ENCODE measurements at places on chromosomes 7 and 10. TPM values are rescaled to one million over a fixed set of nuclear protein-coding genes. Genes with fewer than 3 reads are reported as not detected.

GRCh38 chr7:93016681-93017381 is 100.9 kb downstream of the SAMD9 start:
- no peak for DNase-seq

DNA sequence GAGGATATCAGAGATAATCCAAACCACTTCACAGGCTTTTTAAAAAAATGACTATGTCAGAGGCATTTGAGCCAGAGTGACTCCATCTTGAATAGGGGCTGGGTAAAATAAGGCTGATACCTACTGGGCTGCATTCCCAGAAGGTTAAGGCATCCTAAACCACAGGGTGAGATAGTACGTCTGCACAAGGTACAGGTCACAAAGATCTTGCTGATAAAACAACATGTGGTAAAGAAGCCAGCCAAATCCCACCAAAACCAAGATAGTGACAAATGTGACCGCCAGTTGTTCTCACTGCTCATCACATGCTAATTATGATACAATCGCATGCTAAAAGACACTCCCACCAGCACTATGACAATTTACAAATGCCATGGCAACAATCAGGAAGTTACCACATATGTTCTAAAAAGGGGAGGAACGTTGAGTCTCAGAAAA is 177.5 kb downstream of the RAPGEF5 start:
- DNase-seq = no peak

GRCh38 chr7:148884049-148884298 is at the start of gene EZH2:
EZH2 (minus strand) TSS chr7:148884291; CDS start chr7:148847298, 36,993 bp downstream.
- no peak for DNase-seq

- no peak for DNase-seq
Measured at GRCh38 chr10:101089520-101090299, 27.9 kb downstream of the KAZALD1 start.

DNA sequence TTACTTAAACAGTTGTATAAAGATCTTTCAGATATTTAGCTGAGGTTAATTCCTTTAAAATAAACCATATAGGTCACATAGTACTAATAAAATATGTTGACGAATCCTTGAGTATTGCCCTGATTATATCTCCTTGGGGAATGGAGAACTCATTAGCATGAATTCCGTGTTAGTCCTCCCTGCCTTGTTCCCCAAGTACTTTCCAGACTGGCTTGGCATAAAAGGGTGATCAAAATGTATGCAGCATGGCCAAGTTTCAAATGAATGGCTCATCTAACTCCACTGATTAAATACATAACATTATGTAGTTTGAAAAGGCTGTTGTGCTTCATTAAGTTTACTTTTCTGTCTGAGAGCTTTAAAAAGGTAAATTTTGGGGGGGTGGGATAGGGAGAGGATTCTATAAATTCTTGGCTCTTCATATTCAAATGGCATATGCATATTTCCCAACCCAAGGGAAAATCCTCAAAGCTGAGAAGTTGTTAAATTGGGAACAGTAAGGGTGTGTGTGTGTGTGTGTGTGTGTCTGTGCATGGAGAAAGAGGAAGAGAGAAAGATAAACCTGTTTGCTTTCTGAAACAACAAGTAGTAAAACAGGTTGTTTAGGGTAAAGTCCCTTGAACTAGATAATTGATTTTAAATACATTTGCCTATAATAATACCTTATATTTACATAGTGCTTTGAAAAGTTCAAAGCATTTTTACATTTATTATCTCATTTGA is 4.8 kb upstream of the ADD3 start:
- DNase-seq = no peak

CHAT gene
- not detected for total RNA-seq

NME8 gene
- not detected for total RNA-seq

GNGT1 gene
- not detected for total RNA-seq

COBL gene
- 0.39 TPM for total RNA-seq
